ENCODE measurements at places on chromosomes 2 and 18. TPM values are rescaled to one million over a fixed set of nuclear protein-coding genes. Genes with fewer than 3 reads are reported as not detected.

- no peak for DNase-seq
Measured at GRCh38 chr2:157307021-157307420, 18.6 kb downstream of the ERMN start.

- DNase-seq = no peak
Measured at GRCh38 chr2:3266925-3267867, 110.4 kb downstream of the EIPR1 start.

The WDCP gene
- total RNA-seq = 13.6 TPM

GRCh38 chr2:235754357-235755207 is 260.7 kb downstream of the AGAP1 start:
- no peak for DNase-seq

- DNase-seq = no peak
Measured at GRCh38 chr2:60476206-60476954, 77.1 kb downstream of the BCL11A start.

- no peak for DNase-seq
Measured at GRCh38 chr2:161177969-161178368, 17.7 kb downstream of the TANK start.

Measured in ureter (tissue), 1 donor.